ENCODE measurements at places on chromosomes 1 and 21. TPM values are rescaled to one million over a fixed set of nuclear protein-coding genes. Genes with fewer than 3 reads are reported as not detected.
A peak's percentile ranks its signal among the peaks of the same experiment; 100 is the strongest.

The SLC45A3 gene
- total RNA-seq, result 2.0 TPM

The ADAMTS5 gene
- 1.6 TPM for total RNA-seq

- DNase-seq, result no peak
Observed at GRCh38 chr1:212785871-212786270, 5.7 kb downstream of the NSL1 start.

- no peak for DNase-seq
Observed at GRCh38 chr1:101233495-101233894, 3.3 kb upstream of the S1PR1 start.

DNA sequence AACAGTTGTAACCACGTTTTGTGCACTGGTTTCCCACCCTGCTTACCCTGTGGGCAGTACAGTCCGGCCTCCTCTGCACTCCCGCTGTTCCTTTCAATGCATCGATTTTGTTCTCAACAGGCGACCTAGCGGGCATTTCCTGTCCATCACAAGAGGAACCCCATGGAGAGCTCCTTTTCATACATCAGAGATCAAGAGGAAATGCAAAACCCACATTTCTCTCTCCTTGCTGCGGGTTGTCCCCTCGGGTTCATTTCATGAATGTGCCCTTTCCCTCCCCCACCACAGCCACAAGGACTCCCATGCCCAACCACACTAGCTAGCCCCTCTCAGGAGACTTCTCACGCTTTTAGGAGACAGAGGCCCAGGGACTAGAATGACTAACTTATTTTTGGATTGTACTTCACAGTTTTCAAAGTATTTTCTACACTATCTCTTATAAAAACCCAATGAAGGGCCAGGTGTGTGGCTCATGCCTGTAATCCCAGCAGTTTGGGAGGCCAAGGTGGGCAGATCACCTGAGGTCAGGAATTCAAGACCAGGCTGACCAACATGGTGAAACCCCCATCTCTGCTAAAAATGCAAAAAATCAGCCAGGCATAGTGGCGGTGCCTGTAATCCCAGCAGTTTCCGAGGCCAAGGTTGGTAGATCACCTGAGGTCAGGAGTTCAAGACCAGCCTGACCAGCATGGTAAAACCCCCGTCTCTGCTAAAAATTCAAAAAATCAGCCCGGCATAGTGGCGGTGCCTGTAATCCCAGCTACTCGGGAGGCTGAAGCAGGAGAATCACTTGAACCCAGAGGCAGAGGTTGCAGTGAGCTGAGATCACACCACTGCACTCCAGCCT is 18.4 kb downstream of the ATP1A4 start:
- no peak for DNase-seq

DNA sequence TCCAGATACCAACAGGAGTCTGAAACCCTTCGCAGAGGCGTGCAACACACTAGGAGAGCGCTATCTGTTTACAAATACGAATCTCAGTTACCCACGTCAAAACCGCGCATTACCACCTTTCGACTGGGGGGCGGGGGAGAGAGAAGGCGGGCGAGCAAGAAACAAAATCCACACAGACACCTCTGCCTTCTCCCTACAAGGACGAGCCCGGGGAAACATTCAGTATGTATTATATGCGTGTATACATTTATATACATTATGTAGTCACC is 722 bp downstream of the TUT4 start:
- peak; percentile 20 for DNase-seq

- DNase-seq, result no peak
Observed at GRCh38 chr1:172350856-172351255, 69.6 kb upstream of the C1orf105 start.

DNA sequence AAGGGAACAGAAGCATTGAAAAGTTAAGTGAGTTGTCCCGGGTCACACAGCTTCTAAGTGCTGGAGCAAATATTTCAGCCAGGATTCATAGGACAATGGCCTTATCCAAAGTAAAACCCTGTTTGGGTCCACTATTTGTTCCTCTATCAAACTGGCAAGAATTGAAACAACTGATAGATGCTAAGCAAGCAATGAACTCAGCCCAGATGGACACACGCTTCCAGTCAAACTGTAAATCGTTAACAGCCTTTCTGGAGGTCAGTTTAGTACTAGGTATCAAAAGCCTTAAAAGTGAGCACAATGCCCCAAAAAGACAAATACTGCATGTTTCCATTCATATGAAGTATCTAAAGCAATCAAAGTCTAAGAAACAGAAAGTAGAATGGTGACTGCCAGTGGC is 779 bp upstream of the SVBP start:
- no peak for DNase-seq

The AGMAT gene
- total RNA-seq, result 0.82 TPM

- DNase-seq, result no peak
Observed at GRCh38 chr1:229848752-229849677, 218.0 kb upstream of the GALNT2 start.

- DNase-seq, result no peak
Observed at GRCh38 chr21:25862596-25862995, 127.8 kb downstream of the GABPA start.

The KPRP gene
- not detected for total RNA-seq

GRCh38 chr1:24507405-24507804 is 4.8 kb downstream of the RCAN3 start:
- DNase-seq, result no peak

The PEAR1 gene
- 0.41 TPM for total RNA-seq

GRCh38 chr1:212109728-212110127 is 74.2 kb downstream of the DTL start:
- no peak for DNase-seq

DNA sequence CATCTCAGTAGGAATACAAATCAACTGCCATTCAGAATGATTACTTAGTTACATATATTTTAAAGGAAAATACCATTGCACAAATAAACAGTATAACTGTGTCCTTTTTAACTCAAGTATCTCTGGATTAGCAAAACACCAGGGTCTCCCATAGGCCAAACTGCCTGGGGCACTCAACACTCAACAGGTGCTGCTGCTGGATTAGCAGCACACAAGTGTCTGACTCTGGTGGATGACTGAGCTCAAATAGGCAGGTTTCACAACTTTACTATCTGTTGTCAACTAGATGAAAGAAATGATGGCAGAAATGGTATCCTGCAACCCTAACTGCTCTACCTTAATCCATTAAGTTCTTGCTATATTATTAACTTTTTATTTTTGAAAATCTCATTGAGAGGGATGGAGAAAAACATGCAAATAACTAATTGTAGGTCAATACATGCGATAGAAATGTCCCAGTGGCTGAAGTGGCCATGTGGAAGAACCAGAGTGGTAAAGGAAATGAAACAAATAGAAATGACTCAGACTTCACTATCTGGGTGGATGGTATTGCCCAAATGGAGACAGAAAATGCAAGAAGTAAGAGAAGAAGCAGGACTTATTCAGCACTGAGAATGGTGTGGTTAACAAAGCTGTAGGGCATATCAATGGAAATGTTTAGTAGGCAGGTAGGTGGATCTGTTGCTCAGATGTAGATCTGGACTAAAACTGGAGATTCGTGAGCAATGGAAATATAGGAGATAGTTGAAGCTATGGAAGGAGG is 90.8 kb upstream of the CCDC190 start:
- DNase-seq, result no peak

The TAF13 gene
- total RNA-seq, result 74.6 TPM

DNA sequence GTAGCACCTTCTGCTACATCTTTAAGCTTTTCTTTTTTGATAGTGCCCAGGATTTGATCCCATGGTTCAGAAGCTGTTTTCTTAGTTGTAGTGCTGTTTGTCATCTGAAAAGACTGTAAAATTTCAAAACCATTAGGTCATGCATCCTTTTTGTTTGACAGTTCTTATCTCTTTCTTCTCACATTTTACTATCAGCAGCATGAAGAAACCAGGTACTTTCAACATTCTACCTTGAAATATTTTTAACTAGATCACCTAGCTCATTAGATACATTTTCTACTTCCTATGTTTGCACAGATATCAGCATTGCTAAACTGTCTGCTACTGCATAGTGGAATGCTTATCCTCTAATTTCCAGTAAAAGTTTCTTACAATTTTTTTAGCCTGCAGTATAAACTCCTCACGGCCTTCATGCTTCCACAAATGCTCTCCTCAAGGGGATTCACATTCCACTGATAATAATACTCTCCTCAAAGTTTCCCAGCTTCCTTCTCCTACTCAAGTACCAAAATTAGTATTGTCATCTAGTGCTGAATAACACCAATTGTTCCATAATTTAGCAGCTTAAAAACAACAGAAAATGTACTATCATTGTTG is 243.9 kb upstream of the ZRANB2 start:
- DNase-seq, result no peak

- DNase-seq, result peak; percentile 34
Observed at GRCh38 chr1:77900687-77901293, 12.4 kb downstream of the NEXN start.

The KRTAP7-1 gene
- total RNA-seq, result not detected

The LINGO4 gene
- total RNA-seq, result not detected

GRCh38 chr1:2446394-2446793 is 29.7 kb upstream of the PLCH2 start:
- peak; percentile 73 for DNase-seq

- DNase-seq, result no peak
Observed at GRCh38 chr21:45090966-45091365, 16.6 kb downstream of the ADARB1 start.

DNA sequence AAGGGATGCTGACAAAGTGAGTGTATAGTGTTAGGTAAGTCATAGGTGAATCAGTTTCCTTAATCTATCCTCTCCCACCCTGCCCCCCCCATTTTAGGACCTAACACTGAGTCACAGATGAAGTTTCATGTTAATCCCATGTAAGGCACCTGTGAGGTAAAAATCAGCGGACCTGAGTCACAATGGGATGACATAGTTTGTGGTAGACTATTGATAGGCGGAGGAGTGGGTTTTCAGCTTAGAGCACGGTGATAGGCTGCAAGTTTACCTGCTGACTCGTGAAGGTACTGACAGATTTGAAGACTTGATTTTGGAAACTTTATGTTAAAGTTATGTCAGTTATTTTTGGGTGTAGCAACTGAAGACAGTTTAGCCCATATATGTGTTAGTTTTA is 1.7 kb downstream of the TOR1AIP1 start:
- no peak for DNase-seq

The PTPN22 gene
- total RNA-seq, result 0.82 TPM

- DNase-seq, result peak; percentile 21
Observed at GRCh38 chr1:65958561-65959350, 166.1 kb downstream of the PDE4B start.

Data from frontal cortex (tissue), 4 donors.